Stimulated activated CD8-positive, alpha-beta memory T cell treated with anti-CD3 and anti-CD28 coated beads, Interleukin-7, amount 100 ng/mL, for 24 hours (primary cell): ENCODE measurements at places on chromosomes 7 and 10.

DNA sequence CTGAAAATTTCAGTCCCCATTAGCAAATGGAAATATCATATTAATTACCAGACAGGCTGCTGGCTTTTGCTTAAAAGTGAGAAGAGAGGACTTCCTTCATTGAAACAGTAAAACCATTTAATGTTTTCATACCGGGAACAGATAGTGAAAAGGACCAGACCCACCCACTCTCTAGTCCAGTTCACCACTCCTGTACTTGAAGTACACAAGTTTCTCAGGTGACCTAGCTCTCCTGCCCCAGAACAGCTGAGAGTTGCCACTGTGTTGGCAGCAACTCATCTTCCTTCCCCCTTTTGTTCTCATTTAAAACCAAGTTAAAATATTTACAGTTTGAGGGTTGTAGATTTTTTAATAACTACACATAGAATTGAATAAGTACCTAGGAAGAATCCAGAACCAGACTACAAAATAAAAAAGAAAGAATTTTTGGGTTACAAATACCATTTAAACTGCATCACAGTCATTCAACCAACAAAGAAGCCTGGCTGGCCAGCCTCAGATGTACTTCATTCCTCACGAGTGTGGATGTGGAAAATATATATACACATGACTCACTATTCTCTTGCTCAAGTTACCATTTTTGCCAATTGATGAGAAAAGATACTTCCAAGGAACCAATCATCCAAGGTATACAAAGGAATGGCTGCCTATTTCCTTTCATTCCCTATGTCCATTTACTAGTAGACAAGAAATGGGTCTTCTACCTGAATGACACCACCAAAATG is 68.1 kb downstream of the VPS41 start:
- no peak for DNase-seq

DNA sequence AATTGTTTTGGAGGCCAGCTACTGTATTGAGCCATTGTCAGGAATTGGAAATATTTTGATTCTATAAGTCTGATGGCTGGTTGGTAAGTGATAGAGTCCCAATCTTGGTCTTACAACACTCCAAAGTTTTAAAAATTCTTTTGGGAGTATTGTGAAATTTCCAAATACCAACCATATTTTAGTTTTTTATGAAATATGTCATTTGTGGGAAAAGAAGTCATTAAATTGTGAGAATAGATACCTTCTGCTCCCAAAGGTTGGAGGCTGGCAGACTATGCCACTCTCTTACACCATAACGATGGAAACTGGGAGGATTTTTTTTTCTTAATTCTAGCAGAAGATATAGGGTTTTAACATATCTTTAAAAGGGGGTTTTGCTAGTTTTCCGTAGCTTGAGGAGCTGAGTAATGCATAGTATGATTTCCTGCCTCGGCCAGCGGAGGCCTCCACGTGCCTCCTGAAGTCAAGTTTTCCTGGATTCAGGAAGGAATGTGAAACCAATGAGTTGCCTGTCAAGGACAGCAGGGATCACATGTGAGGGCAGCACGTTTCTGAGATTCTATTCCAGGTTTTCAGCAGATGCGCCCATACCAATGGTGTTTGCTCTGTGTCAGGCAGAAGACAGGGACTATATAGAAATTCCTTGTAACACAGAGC is 92.2 kb upstream of the LAMB4 start:
- no peak for DNase-seq

GRCh38 chr10:79316671-79317431 is 30.4 kb upstream of the PPIF start:
- DNase-seq: no peak

- DNase-seq: no peak
Measured at GRCh38 chr10:4351723-4352413, 474.1 kb upstream of the AKR1E2 start.

DNA sequence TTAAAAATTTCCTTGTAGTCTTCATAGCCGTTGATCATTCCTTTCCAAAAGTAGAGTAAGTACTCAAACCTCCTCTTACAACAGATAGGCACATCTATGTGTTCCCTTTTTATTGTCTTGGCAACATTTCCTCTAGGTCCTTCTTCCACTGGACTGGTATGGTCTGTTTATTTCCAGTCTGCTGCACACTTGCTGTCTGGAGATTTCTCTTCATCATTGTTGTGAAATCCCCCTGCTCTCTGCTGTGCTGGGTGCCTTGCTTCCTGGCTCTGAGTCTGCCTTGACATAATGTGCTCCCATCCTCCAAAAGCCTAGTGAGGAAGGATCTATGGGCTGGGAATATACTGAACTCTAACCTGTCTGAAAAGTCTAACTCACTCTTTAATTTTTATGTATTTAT is 545.3 kb upstream of the VSTM2A start:
- DNase-seq: no peak

DNA sequence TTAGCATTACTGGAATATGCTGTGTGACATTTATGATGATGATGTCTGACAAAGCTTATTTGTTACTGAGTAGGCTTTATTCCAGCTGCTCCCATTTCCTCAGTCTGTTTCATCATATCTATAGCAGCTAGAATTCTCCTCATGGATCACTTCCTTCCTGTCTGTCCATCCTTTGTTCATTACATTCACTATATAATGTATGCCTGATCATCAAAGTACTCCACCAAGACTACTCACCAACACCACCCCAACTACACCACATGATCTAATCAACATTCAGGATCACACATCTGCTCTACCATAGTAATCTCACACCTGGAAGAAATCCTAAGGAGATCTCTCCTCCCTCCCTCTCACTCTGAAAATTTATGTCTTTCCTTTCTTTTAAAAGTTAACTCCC is 61.3 kb downstream of the APBB1IP start:
- no peak for DNase-seq

DNA sequence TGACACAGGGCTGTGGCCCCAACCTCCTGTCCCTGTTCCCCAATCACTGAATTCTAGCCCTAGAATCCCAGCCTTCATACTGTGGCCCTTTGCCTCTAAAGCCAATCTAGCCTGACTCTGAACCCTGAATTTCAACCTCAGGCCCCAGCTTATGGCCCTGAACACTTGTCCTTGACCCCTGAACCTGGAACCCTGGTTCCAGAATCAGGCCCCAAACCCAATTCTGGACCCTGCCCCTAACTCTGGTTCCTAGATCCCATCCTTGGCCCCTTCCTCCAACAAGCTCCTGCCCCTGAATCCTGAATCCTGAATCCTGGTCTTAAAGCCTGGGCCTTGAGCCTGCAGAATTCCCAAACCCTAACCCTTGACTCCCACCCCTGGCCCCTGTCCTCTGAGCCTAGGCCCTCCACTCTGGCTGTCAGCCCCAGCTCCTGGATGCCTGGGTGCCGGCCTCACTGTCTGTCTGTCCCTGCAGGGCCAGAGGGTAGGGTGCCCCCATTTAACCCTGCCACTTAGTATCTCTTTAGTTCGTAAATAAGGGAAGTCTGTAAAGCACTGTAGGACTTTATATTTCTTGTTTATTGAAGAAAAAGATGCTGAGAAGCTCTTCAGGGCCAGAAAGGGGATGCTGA is 1.3 kb downstream of the INPP5A start:
- DNase-seq: no peak

GRCh38 chr7:44595934-44596635 is 10.3 kb upstream of the OGDH start:
- DNase-seq: no peak

- no peak for DNase-seq
Measured at GRCh38 chr7:30894866-30895605, 16.6 kb upstream of the AQP1 start.

DNA sequence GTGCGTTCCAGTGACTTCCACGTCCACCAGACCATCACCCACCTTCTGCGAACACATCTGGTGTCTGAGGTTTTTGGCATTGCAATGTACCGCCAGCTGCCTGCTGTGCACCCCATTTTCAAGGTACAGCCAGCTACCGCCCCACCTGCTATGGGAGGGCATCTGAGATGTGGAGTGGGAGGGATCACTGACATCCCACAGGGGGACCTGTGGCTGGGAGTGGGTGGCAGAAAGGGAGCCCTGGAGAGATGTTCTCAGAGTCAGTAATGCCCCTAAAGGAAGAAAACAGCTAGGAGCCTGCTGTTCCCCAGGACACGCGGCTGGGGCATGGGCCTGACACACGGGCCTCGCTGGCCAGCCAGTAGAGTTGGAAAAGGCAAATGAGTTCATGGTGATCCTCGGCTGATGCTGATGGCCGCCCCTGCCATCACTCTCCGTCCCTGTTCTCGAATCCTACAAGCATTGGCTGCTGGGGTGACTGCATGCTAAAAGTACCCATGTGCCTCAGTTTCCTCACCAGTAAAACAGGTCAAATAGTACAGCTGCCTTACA is 66.6 kb downstream of the ALOX5 start:
- no peak for DNase-seq

GRCh38 chr10:32943854-32944661 is 14.0 kb downstream of the ITGB1 start:
- no peak for DNase-seq

DNA sequence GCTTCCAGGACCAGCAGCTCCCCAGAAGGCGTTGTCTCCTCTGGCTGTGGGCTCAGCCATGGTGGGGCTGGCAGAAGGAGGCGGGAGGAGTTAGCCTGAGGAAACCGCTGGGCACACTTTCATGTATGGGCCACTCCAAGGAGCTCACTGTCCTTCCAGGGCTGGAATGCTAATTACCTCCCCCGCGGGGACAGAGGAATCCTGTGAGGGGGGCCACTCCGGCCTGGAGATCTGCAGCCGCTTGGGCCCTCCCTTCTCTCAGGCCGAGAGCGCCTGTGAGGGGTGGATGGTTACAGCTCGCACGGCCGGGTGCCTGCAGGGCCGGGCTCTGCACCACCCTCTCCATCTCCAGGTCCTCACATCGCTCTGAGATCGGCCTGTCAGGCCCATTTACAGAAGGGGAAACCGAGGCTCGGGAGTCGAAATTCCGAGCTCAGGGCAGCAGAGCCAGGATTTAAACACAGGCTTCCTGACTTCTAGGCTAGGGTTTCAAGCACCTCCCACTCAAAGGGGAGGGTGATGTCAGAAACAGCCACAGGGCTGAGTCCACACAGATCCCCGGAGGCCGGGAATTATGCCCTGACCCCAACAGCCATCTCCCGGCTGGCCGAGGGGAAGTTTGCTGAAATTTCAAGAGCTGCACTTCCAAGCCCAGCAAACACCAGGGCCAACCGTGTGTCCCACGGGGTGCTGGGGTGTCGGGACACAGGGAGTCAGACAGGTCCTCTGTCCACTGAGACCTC is 59.1 kb downstream of the PDGFA start:
- no peak for DNase-seq

DNA sequence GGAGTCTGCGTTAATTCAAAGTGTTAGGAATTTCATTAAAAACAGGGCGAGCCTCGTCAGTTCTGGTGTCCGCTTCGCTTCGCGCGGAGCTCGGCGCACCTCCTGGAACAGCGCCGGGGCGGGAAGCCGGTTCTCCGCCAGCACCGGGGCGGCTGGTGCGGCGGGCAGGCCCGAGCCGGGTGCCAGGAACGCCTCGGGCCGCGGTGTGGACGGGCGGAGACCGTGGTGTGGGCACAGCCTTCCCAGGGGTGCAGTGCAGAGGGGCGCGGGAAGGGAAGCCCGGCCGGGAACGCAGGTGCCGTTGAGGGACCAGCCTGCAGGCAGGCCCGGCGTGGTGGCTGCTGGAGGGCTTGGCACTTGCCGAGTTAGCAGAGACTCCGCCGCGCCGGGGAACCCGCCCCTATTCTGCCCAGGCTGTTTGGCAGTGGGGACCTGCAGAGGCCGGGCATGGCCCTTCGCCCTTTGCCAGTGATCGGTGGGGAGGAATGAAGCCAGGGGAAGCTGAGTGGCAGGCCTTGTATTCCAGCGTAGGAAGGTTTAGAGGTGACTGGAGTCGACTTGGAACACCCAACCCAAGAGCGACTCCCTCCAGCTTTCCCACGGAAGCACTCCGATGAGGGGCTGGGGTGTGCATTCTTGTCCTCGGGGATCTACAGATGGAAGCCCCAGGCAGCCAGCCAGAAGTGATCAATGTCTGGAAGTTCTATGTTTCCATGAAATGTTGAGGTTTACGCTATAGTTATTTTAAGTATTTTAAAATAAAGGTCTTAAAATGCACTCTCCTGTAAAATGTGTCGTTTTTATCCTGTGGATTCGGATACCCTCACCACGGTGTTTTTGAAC is 945 bp upstream of the RHEB start:
- DNase-seq: no peak

- DNase-seq: no peak
Measured at GRCh38 chr10:33791272-33791660, 456.8 kb upstream of the NRP1 start.

GRCh38 chr7:2417981-2418481 is 14.6 kb downstream of the CHST12 start:
- DNase-seq: no peak

DNA sequence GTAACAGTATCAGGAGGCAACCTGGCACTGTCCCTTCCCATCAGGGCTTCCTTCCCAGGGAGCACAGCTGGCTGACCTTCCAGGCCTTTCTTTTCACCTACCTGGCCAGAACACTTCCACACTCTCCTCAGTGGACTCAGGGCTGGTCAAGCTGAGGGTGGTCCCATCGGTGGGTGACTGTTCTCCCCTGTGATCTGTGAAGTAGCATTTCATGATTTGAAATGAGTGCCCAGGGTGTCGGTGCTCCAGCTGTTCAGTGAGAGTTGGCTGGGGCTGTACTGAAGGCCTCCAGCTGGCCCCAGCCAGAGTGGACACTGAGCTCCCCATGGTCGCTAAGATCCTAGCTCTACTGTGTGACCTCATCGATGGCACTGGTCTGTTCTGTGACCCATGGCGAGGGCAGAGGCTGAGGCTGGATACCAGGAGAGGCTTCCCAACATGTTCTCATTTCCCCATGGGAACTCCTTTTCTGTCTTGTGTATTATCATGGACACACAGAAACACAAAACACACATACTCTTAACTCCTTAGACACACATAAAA is at the start of gene FAM170B:
Gene FAM170B (minus strand): TSS at position 316 of the 543 bp plus-strand sequence. CDS start 103 bp downstream, at position 213.
- no peak for DNase-seq

- DNase-seq: no peak
Measured at GRCh38 chr7:67794544-67794943, 797.9 kb downstream of the TYW1 start.
